NCI-H187 treated with DMSO at 0.1 percent for 48 hours (cell line): ENCODE measurements at places on chromosomes 1 and 21.

GRCh38 chr21:43917515-43918384 lies 52.7 kb downstream of the AGPAT3 start:
- no peak for DNase-seq

- no peak for DNase-seq
These were observed 5.6 kb upstream of the RGS4 start for GRCh38 chr1:163063610-163064009.

DNA sequence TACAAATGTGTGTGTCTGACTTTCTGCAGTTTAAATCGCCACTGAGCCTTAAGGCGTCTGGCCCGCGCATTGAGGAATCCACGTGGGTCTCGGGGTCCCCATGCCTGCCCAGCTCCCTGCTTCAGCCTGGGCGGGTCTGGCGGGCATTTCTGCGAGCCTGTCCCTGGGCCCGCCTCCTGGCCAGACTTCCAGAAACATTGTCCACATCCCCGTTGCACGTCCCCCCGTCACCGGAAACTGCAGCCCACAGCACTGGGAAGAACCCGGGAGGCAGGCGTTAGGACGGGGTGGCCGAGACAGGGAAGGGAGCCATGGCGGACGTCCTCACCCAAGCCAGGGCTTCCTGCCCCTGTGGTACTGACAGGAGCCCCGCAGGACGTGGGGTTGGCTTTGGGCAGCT lies 113.1 kb upstream of the COL6A1 start:
- no peak for DNase-seq

GRCh38 chr1:241706257-241706656 lies 54.2 kb downstream of the WDR64 start:
- DNase-seq: no peak

GRCh38 chr1:236393681-236394481 lies at the start of gene EDARADD:
Gene EDARADD (plus strand): TSS chr1:236394286. CDS start chr1:236394445, 159 bp downstream.
- no peak for DNase-seq

- DNase-seq: no peak
These were observed 15.9 kb upstream of the ELOA start for GRCh38 chr1:23727362-23727811.

GRCh38 chr1:34087986-34088385 lies 77.0 kb downstream of the CSMD2 start:
- DNase-seq: no peak

DNA sequence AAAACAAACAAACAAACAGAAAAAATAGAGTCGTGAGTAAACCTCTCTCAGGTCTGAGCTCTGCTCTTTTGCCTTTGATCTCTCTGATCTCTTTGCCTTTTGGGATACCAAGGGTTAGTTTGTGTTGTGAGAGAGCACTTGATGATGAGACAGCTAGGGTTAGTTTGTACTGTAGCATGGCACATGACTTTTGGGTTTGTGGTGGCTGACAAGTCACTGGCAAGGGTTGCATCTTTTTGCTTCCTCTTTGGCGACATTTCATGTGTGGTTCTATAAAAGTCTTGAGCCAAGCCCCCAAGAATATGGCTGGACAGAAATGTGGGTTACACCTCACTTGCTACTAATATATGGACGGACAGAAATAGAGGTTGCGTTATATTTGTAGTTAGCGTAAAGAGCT lies 60.5 kb downstream of the TESK2 start:
- DNase-seq: no peak

- peak; percentile 76 for DNase-seq
These were observed 22.2 kb downstream of the SGIP1 start for GRCh38 chr1:66556161-66556611.

- DNase-seq: no peak
These were observed 21.0 kb downstream of the KCNAB2 start for GRCh38 chr1:6066680-6067079.

DNA sequence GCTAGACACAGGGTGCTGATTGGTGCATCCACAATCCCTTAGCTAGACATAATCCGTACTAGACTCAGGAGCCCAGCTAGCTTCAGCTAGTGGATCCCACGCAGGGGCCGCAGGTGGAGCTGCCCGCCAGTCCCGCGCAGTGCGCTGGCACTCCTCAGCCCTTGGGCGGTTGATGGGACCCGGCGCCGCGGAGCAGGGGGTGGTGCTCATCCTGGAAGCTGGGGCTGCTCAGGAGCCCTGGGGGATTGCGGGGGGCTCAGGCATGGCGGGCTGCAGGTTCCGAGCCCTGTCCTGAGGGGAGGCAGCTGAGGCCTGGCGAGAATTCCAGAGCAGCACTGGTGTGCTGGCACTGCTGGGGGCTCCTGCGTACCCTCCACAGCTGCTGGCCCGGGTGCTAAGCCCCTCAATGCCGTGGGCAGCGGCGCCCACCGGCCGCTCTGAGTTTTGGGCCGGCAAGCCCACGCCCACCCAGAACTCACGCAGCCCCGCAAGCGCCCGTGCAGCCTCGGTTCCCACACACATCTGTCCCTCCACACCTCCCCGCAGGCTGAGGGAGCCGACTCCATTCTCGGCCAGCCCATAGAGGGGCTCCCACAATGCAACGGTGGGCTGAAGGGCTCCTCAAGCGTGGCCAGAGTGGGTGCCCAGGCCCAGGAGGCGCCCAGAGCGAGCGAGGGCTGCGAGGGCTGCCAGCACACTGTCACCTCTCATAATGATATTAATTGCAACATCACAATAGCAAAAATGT lies 87.4 kb downstream of the CRB1 start:
- DNase-seq: no peak

DNA sequence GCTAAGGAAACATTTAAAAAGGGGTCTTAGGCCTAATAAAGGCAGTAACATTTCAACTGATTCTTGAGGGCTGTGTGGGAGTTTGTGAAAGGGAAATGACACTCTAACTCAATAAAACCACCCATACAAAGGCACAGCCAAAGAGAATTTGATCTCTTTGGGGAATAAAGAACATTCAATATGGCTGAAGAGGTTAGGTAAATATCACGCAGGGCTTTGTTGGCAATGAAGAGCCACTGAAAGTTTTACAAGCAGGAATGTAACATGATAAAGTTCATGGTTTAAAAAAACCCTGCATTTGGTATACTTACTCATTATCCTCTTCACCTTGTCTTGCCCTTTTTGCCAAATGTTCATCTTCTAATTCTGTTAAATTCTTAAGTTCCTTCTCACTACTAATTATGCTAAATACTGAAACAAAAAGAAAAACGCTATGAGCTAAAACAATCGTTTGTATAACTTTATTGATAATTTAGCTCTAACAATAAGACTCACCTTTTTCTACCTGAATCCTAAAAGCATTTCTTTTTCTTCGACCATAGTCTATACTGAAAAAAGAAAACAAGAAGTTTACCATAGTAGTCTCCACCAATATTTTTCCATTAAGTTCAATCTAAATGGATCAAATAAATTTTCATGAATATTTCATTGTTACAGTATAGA lies 12.5 kb downstream of the NVL start:
- DNase-seq: peak; percentile 48

DNA sequence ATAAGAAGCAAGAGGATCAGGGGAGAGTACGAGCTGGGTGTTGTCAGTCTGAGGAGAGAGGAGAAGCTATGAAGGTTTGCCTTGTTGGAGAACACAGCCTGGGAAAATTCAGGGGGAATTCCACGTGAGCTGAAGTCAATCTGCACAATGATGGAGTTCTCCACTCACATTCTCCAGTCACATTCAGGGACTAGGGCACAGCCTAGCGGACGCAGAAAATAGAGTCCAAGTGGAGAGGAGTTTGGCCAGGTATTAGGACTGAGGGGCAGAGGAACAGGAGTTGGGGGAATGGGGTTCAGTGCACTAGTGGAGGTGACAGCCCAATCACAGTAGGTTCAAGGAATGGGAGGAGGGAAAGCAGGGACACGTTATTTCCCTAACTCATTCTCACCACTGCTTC lies 124.0 kb downstream of the KCNH1 start:
- no peak for DNase-seq

- DNase-seq: no peak
These were observed 65.6 kb upstream of the SCCPDH start for GRCh38 chr1:246658567-246658966.

DNA sequence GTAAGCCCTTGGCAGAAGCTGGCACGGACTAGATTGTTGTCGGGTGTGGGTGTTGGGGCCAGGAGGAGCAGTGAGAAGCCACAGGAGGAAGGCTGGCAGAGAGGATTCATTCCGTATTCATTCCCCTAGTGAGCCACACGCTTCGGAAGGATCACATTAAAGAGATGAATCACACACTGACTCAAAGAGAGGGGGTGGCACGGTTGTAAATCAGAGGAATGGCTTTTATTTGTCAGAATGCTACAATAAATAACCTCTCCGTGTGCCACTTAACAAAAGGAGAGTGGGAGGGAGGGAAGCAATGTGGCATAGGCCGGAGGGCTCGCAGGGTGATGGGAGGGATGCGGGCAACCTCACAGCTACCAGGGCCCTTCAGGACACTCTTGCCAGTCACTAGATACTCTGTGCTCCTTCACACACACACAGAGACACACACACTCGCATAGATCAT lies 135.5 kb downstream of the HIVEP3 start:
- DNase-seq: peak; percentile 32

- no peak for DNase-seq
These were observed 105.9 kb upstream of the IGSF21 start for GRCh38 chr1:18001725-18002124.

DNA sequence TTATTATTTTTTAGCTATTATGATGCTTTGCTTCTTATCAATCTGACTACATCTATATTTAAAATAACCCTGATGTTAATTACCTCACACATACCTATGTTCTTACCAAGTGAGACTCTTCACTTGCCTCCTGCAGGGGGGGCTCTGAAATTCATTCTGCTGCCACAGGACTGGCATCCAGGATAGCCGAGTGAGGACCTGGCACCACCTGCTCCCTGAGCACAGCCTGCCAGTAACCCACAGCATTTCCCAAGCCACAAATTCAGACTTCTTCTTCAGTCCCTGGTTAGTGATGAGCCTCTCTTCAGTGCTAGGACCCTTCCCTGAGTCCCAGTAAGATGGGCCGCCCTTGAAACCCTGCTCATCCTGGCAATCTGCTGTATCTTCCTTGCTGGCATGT lies 296.5 kb upstream of the PLXNA2 start:
- no peak for DNase-seq

DNA sequence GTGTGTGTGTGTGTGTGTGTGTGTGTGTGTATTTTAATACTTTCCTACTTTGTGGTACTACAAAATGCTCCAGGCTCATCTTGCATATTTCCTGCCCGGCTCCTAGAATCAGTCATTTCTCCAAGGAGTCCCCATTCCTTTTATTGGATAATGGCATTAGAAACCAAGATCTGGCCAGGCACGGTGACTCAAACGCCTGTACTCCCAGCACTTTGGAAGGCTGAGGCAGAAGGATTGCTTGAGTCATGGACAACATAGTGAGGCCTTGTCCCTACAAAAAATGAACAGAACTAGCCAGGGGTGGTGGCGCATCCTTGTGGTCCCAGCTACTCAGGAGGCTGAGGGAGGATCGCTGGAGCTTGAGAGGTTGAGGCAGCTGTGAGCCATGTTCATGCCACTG lies 20.3 kb downstream of the EPB41 start:
- no peak for DNase-seq

DNA sequence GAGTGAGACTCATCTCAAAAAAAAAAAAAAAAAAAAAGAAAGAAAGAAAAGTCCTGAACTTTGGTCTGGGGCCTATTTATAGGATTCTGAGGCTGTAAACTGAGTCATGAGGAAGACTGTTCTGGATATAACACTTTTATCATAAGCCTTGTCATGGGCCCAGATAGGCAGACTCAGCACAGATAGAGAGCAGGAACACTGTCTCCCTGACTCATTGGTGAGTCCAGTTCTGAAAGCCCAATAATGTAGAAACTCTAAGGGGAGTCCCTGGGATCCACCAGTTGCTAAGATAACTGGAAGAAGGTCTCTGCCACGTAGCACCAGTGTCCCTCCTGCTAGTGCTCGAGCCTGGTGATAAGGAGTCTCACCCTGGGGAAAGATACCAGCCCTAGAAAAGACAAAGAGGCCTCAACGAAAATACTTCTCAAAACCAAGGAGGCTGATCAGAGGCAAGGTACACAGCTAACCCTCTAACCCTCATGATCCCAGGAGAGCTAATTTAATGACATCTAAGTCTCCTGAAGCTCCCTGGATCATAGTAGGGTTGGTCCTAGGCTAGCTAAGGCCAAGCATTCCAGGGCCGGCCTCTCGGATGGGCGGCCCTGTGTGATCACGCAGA lies 43.5 kb downstream of the LPAR3 start:
- no peak for DNase-seq

DNA sequence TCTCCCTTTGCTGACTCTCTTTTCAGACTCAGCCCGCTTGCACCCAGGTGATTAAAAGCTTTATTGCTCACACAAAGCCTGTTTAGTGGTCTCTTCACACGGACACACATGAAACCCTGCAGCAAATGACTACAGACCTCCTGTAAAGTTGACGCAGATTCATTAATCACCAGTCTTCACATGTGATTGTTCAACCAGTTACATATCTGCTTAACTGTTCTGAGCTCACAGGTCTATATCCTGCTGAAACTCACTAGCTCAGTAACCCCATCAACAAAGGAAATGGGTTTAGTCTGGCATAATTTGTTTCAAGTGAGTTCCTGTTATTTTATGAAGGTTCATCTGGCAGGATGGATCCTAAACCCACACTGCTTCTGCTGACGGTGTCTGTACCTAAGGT lies 68.4 kb upstream of the GJA8 start:
- DNase-seq: no peak

DNA sequence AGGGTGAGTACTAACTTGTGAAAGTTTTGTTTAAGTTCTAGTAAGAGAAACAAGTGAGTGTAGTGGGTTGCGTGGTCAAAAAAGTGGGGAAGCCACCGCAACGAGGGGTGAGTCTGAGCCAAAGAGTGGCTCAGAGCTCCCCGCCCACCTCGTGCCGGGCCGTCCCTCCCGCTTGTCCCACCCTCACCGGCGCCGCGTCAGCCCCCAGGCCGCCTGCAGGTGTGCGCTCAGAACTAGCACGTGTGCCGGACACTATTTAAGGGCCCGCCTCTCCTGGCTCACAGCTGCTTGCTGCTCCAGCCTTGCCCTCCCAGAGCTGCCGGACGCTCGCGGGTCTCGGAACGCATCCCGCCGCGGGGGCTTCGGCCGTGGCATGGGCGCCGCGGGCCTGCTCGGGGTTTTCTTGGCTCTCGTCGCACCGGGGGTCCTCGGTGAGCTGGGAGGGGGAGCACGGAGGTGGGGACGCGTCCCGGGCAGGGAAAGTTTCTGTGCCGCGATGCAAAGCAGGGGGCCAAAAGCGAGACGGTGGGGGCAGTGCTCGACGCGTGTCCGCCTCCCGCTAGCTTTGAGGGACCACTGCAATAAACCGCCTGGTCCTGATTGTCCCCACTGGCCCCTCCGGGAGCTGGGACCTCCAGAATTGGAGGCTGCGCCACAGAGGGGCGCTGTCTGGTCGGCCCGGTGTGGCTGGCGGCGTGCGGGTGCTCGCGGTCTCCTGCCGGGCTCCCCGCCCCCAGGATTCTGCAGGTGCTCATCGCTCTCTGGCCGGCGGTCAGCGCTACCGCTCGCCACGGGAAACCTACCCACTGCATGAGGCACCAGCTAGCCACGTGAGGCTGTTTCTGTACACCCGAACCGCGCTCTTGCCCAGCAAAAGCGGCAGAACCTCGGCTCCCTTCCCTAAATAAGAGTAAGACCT lies at the start of gene CR2:
TSS of gene CR2 (plus strand) at position 283 of the 919 bp plus-strand sequence. CDS start at position 374, 91 bp downstream.
- DNase-seq: no peak

- no peak for DNase-seq
These were observed 54.7 kb downstream of the PACC1 start for GRCh38 chr1:212359794-212360479.
